RWPE2 (cell line): ENCODE measurements at places on chromosomes 1 and 21.

DNA sequence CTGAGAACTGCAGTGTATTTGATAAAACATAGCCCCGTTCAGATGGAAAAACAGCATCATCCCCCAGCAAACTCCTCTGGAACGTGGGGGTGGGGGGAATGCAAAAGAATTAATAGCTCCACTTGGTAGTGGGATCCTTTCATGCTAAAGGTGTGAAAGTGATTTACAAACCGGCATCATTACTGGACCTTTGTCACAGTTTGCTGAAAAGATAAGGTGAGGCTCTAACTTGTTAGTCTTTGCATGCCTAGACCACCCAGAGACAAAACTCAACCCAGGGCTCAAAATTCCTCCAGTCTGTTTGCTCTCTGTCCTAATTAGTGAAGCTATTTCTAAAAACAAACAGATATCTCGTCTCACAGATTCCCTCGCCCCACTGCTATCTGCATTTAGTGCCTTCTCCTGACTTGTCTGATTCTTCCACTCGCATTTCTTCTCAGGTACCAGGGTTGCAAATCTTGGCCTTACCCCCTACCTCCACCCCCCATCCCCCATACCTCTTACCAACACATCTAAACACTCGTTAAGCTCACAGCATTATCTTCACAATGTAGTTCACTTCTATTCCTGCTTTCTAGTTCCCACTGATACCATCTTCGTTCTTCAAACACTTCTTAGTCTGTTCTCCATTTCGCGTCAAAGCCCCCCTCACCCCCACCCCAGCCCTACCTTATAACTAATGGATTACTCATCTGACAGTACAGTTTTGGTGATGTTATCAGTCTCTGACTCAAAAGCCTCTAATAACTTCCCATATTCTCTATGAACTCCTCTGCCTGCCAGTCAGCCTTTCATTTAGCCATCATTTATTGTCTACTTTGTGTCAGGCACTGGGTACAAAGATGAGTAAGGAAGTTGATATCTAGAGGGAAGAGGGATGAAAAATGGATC lies 11.8 kb downstream of the IER5 start:
- DNase-seq, result no peak

DNA sequence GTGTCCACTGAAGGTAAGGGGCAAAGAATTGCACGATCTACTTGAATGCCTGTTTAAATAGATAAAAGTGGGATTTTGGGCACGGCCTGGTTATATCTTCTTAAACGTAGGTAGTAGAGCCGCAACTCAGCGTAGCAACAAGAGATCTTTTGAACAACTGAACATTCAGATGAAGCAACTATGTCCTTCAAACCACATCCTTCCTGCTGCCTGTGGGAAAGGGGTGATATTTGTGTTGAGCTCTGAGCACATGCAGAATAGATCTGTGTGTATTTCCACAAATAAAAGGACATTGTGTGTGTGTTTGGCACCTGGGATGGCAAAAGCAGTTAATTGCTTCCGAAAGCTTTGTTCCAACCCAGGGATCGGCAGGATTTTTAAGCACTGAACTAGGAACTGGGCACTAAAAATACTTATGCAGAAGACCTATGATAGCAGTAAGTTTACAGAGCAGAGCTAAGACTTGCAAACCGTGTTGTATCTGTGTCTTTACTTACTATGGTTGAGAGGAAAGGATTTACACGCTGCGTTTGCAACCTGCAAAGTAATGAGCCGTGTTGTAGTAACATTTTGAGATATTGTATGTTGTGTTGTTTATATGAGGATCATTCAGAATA lies 333.4 kb downstream of the CHRM3 start:
- no peak for DNase-seq

- no peak for DNase-seq
Measured at GRCh38 chr1:14808768-14809167, 210.3 kb downstream of the KAZN start.

- no peak for DNase-seq
Measured at GRCh38 chr1:205677167-205677566, 3.1 kb downstream of the SLC45A3 start.

DNA sequence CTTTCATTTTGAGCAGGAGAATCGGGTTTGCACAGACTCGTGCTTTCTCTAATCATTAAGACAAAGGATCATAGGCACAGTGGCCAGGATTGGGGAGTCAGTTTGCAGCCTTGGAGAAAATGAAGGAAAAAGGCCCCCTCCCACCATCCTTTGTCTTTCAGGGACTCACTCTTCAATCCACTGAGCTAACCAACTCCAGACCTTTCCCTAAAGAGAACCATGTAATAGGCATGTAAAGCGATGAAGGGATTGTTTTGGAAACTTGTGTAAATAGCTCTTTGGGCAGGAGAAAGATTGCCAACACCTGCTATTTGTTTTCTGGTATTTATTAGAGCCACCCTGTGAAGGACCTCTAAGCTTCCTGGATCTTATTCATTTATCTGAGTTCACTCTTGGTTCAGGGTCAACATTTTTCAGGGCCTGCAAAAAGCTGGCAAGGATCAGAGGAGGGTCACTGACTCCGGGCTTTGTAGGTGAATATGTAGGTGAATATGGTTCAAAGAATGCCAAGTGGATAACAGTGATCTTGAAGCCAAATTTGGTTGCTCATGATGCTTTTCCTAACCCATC lies 192.6 kb upstream of the FGGY start:
- no peak for DNase-seq

- no peak for DNase-seq
Measured at GRCh38 chr21:44377201-44377921, 23.9 kb downstream of the TRPM2 start.

DNA sequence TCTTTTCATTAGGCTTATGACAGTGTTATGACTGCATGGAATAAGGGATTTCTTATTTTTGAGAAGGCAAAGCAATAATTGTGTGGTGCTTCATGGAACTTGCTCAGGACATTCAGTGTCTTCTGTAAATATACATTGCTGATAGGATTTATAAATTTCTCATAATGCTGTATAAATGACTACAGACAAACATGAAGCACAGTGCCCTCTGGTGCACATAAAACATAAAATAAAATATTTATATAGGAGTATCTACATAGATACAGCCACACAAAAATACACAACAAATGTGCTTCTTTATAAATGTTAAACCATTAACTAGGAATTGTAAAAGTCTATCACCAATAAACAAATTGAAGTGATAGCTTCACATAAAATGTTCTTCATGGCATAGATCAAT lies 24.1 kb downstream of the BRINP3 start:
- no peak for DNase-seq

DNA sequence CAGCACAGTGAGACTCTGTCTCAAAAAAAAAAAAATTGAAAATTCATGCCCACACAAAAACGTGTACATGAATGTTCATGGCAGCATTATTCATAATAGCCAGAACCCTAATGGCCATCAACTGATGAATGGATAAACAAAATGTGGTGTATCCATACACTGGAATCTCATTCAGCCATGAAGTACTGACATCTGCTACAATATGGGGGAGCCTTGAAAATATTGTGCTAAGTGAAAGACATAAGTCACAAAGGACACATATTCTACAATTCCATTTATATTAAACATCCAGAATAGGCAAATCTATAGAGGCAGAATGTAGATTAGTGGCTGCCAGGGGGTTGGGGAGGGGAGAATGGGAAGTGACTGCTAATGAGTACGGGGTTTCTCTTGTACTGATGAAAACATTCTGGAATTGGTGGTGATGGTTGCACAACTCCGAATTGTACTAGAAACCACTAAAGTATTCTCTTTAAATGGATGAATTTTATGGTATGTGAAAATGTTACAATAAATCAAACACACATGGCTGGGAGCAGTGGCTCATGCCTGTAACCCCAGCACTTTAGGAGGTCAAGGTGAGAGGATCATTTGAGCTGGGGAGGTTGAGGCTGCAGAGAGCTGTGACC lies 33.0 kb upstream of the KCNN3 start:
- DNase-seq, result no peak

DNA sequence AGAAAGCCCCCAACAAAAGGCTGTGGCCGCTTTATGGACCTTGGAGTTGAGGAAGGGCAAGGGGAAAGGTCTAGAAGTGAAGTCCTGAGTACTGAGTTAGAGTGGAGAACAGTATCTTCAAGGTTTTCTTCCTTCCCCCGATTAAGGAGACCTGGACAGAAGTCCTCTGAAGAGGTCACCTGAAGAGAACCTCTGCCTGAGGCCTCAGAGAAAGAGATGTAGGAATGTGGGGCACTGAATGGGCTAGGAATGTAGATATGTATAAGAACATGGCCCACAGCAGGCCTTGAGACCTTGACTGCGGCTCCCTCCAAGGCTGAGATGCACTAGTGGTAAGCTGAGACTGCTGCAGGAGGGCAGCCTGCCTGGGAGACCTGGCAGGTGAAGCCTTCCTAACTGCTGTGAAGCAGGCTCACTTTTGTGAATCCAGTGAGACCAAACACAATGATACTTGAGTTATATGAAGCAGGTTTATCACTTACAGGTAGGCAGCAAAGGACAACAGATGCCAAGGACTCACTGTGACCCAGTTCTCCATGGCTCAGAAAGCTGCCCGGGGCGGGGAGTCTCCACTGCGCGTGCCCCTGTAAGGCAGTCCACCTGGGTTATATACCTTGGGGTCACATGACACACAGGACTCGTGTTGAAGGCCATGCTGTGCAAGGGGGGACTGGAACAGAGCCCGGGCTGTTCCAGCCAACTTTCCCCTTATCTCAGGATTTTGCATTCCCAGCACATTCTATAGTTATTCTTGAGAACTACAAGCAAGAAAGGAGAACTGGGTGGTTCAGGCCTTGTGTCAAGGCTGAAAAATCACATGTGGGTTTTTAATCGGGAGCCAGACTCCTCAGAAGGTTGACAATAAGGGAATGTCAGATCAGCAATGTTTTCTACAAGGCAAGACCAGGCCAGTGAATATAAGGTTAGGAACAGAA lies 78.8 kb upstream of the PPM1J start:
- no peak for DNase-seq

- DNase-seq, result no peak
Measured at GRCh38 chr1:111174070-111174469, 26.4 kb downstream of the DENND2D start.

DNA sequence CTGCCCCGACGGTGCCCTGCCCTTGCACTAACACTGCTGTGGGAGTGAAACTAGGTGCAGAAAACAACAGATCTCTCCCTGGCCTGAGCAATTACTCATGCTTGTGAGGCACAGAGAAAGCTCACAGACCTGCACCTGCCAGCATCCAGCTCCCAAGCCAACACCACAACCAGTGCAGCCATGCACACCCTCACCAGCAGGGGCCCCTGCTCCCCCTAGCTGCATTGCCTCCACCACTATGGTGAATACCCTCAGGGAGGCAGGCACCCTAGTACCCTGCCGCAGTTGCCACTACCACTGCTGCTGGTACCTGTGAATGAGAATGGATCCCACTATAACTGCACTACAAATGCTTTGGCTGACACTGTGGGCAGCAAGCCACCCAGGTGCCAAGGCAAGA lies 7.1 kb upstream of the DIRAS3 start:
- no peak for DNase-seq

GRCh38 chr1:112906150-112906698 lies 49.8 kb downstream of the SLC16A1 start:
- no peak for DNase-seq

- DNase-seq, result no peak
Measured at GRCh38 chr21:24276204-24276603, 1331.1 kb downstream of the MRPL39 start.

DNA sequence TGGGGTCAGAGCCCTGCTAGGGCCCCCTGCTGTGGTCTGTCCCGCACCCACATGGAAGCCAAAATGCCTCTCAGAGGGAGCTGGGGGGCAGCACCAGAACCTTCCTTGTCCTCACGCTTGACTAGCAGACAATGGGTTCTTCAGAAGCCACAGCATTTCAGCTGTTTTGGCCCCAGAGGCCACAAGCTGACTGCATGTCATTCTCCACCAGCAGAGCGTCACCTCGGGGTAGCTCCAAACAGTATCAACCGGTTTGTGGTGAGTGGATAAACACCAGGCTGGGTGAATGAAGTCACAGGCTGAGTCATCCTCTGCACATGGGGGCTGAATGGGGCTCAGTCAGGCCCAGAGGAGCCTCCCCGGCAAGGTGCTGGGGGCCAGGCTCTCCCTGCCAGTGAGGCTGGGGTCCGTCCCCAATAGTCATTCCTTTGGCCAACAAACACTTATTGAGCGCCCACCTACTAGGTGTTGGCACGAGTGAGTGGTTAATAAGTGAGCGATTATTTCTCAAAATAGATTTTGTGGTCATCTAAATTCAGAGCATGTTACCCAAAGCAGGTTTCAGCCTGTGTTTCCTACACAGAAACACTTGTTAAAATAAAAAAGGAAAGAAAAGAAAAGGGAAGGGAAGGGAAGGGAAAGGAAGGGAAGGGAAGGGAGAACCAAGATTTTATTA lies 9.1 kb downstream of the OLIG1 start:
- no peak for DNase-seq

GRCh38 chr1:54766726-54767125 lies 2.4 kb upstream of the PARS2 start:
- no peak for DNase-seq

DNA sequence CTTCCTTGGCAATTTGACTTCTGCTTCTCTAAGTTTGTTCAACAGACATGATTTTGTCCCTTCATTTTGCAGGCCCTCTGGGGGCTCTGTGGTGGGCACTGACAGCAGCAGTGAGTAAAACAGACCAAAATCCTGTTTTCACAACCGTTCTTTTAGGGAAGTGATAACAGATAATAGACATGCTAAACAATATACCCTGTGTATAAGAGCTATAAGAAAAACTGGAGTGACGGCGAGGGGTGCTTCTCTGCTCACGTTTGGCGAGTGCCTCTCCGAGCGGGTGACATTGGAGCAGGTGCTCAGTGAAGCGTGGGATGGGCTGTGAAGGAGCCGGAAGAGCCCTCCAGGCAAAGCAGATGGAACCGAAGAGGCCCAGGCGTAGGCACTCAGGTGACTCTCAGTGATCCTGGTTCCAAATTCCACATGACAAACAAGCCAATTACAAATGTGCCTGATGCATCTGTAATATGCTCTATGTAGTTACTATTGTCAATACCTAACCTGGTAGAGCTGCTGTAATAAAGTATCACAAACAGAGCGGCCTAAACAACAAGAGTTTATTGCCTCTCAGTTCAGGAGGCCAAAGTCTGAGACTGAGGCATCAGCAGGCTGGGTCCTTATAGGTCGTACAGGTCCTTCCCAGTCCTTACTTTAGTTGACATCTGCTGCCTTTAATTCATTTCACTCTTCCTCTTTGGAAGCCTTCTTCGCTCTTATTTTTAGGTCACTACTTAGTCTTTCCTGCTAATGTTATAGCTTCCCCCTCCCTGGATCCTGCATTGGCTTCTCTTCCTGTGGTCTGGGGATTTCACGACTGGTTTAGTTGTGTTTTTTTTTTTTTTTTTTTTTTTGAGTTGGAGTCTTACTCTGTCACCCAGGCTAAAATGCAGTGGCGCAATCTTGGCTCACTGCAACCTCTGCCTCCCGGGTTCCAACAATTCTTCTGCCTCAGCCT lies 20.1 kb downstream of the OR2B11 start:
- no peak for DNase-seq

DNA sequence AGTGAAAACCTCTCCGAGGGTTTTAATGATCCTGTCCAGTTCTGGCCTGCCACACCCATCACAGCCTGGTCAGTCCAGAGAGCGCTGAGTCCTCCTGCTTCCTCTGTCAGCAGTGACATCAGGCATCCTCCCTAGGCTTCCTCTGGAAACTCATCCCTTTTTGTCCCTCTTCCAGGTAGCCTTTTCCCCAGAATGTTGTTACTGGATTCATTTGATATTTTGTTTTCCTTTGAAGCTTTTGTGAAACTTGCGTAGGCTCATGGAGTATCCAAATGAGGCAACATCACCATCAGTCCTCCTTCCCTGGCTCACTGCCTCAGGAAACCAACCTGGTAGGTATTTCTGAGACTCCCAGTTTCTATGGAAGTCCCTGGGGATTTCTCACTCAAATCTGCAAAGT lies 27.0 kb upstream of the IGSF3 start:
- no peak for DNase-seq
